ENCODE measurements at places on chromosomes 7 and 10.

DNA sequence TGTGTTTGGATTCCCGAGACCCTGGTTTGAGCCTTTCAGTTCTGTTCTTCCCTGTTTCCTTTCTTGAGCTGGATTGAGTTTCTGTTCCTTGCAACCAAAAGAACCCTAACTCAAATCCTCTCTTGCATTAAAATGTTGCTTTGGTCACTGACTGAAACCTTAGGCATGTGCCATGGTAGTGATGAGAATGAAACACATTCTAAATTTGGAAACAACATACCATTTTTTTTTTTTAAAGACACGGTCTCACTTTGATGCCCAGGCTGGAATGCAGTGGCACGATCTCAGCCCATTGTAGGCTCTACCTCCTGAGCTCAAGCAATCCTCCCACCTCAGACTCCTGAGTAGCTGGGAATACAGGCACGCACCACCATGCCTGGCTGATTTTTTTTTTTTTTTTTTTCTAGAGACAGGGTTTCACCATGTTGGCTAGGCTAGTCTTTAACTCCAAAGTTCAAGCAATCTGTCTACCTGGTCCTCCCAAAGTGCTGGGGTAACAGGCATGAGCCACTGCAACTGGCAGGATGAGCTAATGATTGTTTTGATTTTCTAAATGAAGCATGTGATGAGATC, 8.4 kb downstream of the THAP5 start:
- DNase-seq = no peak

GRCh38 chr7:67654642-67655041, 658.0 kb downstream of the TYW1 start:
- DNase-seq = no peak

DNA sequence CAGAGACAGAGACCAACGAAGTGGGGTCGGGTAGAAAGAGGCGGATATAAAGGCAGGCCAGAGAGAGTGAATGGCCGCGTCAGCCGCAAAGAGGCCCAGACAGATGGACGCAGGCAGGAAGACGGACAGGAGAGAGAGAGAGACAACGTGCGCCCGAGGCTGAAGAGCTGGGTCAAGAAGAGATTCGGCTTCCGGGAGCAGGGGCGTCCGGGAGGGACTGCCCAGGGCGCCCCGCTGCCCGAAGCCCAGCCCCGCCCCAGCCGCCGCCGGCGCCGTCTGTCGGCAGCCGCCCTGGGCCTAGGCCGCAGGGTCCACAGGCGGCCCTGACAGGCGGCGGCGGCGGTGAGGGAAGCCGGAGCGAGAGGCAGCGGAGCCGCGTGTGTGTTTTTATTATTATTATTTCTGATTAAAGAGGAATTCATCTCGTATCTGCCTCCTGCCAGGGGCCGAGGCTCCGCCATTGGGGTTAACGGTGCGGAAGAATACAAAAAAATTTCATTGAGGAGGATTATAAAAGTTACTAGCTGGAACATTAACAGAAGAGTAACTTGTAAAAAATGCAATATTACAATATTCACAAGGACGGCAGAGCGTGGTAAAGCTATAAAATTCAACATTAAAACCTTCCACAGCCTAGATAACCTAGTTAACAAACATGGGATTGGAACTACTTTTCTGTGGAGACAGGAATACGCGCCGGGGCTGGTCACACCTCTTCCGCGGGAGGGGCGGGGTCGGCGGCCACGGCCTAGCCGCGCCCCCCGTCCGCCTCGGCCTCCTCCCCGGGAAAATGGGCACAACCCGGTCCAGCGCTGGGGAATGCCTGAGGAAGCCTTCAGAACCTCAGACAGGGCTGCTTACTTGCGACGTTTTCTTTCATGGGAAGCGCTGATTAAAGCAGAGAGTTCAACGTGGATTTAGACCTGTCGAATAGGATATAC, 29.7 kb upstream of the PAX2 start:
- no peak for DNase-seq

DNA sequence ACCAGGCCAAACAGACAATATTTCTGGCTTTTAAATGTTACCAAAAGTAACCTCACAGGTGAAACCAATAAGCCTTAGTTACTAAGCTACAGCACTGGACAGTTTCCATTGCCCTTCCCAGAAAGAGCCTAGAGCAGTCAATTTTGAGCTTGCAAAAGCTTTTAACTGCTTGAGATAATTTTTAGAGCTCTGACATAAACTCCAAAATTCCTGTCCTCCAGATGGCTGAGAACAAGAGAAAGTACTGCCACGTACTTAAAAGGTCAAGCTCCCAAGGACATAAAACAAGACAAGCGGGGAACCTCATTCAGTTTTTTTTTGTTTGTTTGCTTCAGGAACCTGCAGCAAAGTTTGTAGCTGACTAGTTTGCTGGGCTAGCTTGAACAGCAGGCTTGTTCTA, 54.1 kb downstream of the BBS9 start:
- DNase-seq = no peak

DNA sequence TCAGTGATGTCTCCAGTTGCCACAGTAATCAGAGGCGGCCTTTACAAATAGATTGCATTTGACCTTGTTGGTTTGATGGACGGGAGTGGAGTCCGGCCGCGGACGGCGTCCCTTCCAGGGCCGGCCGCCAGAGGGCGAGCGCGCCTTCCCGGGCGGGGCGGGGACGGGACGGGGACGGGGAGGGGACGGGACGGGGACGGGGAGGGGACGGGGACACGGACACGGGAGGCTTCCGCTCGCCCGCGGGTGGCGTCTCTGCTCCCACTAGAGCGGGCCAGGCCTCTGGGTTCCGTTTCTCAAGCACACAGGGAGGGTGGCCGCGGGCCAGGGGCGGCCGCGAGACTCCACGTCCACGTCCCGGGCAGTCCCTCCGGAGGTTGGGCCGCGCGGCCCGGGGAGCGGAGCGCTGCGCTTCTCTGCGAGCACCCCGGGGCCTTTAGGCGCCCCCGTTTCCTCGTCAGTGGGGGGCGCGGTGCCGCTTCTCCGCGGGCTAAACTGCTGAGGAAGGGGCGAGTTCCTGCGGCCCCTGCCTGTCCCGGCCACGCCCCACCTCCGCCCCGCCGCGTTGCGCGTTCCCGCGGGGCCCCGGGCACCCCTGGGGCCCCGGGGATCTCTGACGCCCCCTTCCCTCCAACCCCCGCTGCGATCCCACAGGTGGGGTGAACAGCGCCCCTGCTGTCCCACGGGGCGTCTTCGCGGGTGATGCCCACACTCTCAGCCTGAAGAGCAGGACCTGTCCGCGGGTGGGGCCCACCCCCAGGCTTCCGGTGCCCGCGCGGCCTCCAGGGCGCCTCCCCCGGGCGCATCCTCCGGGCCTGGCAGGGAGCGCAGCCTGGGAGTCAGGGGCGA, 84.2 kb upstream of the MKI67 start:
- peak; percentile 65 for DNase-seq

DNA sequence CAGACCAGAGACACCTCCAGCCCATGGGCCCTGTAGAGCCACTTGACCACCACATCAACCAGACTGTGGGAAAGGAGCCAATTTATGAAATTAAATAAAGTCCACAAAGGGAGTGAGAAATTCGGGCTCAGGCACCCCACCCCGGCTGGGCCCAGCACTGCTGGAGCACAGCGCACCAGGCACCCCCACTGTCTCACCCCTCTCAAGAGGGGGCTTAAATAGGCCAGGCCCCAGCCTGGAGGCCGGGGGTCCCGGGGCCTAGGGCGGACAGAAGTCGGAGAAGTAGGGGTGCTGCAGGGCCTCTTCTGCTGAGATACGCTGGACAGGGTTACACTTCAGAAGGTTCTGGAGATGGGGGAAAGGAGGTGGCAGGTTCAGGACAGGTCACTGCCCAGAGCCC, 3.9 kb downstream of the CDK5 start:
- no peak for DNase-seq

GRCh38 chr7:135898226-135898625, 78.9 kb downstream of the MTPN start:
- DNase-seq = no peak

GRCh38 chr7:134453518-134453917, 5.4 kb downstream of the AKR1B1 start:
- DNase-seq = no peak

- no peak for DNase-seq
Measured at GRCh38 chr10:93272884-93273675, 199.4 kb downstream of the CYP26A1 start.

GRCh38 chr10:62632071-62632809, 172.3 kb upstream of the ADO start:
- peak; percentile 43 for DNase-seq

DNA sequence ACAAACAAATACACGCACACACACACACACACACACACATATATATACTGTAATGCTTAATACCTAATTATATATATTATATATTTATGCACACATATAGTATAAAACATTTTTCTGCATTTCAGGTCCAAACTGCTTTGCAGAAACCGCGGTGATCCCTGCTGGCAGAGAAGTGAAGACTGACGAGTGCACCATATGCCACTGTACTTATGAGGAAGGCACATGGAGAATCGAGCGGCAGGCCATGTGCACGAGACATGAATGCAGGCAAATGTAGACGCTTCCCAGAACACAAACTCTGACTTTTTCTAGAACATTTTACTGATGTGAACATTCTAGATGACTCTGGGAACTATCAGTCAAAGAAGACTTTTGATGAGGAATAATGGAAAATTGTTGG, 138.5 kb downstream of the VWC2 start:
- no peak for DNase-seq

DNA sequence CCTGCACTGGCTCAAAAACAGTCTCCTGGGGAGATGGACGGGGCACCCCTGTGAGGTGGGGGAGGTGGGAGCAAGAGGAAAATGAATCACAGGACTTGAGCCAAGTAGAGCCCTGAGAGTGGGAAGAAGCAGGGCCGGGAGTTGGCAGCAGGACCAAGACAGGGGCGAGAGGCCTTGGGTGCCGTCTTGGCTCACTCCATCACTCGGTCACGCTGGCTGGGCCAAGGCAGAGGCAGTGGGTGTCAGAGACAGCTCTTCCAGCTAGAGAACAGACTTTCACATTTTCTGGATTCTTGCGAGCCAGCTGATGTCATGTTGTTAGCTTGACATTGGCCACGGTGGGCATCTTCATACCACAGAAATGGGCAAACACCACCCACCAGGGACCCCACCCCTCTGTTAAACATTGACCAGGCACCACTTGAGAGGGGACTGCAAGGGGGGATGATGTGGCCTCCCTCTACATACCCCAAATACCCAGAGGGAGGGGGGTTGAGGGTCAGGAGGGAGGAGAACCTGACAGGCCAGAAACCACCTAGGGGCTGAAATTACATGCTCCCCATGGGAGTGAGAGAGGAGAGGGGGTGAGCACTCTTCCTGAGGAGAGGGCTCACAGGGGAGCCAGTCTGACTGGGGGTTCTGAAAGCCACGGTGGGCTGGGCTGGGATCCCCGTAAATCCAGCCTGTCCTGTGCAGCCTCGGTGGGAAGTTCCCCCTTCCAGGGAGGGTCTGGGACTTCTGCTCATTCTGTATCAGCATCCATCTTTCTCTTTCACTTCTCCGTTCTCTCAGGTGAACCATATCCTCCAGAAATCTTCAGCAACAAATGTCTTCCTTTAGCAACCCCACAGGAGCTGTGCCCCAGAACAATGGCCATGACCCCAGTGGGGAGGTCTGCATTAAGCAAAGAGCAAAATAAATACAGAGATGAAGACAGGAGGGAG, 19.6 kb downstream of the CAMK2B start:
- no peak for DNase-seq

- DNase-seq = no peak
Measured at GRCh38 chr10:122688293-122688989, 11.2 kb downstream of the C10orf120 start.

GRCh38 chr10:54194806-54195205, 606.2 kb downstream of the PCDH15 start:
- DNase-seq = no peak
